Activated naive CD4-positive, alpha-beta T cell treated with Interleukin-2 at 50 U/mL for 16 hours (primary cell): ENCODE measurements at places on chromosomes 13 and 19.

- no peak for DNase-seq
These were observed 146.9 kb upstream of the SOX21 start for GRCh38 chr13:94859278-94859691.

DNA sequence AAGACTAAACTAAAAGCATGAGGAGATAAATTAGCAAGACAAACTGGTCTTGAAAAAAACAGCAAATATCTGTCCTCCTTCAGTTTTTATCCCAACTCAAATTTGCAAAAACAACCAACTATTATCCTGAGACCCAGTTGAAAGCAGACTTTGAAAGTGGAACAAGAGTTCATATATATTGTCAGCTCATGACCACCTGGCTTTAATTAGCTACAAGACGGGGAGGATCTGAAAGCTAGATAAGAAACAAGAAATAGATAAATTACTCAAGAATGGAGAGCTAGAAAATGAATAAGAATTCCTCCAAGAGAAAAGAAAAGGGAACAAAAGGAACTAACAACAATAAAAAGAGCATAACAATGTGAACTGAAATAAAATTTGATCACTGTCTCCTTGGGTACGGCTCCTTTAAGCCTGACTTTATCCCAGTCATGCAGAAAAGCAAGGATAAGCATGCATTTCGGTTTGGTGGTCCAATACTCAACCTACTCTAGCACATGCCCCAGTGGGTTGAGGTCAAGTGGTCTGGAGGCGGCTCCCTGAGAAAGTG lies 246.9 kb downstream of the DCLK1 start:
- DNase-seq: no peak

- DNase-seq: no peak
These were observed 22.9 kb downstream of the SLC7A1 start for GRCh38 chr13:29572575-29572974.

- DNase-seq: peak; percentile 72
These were observed 17.5 kb downstream of the KLF2 start for GRCh38 chr19:16342002-16342715.

GRCh38 chr13:24687611-24688010 lies 7.4 kb downstream of the ATP12A start:
- no peak for DNase-seq

DNA sequence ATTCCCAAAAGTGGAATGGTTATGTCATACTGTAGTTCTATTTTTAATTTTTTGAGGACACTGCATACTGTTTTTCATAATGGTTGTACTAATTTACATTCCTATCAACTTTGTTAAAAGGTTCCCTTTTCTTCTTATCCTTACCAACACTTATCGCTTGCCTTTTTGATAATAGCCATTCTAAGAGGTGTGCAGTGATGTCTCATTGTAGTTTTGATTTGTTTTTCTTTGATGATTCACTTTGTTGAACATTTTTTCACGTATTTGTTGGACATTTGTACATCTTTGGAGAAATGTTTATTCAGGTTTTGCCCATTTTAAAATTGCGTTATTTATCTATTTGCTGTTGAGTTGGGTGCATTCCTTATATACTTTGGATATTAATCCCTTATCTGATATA lies 188.8 kb upstream of the SPRY2 start:
- DNase-seq: no peak

DNA sequence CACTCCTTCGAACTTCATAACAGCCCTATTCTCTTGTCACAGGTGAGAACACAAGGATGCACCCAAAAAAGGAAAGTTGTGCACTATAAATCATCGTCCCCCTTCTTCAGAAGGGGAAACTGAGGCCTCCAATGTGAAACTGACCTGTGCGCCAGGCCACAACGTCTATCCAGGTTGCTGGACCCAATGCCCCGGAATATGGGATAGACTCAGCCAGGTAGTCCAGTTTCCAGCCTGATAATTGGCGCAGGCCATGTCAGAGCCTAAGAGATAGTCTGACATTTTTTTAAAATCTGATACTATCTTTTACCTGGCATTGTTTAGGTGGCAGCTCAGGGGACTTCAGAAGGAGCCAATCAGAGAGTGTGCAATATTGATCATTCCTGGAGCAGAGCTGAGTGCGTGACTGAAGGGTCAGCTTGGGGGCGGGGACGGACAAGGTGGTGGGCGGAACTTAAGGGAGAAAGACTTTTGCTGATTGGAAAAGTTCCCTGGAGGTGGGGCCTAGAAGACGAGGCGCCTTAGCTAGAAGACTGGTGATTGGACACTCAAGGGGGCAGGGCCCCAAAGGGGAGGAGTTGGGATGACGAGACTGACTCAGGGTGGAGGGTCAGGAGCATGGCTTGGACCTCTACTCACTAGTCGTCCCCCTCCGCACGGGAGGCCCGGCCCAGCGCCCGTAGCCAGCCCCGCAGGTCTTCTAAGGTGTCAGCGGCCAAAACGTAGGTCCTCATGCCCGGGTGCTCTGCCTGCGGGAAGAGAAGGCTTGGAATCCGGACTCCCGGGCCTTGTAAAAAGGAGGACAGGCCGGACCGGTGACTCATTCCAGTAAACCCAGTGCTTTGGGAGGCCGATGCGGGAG lies 8.5 kb downstream of the PLEKHA4 start:
- DNase-seq: no peak

- no peak for DNase-seq
These were observed 902 bp upstream of the CCDC106 start for GRCh38 chr19:55646889-55647731.

- DNase-seq: no peak
These were observed 542 bp downstream of the CACNG7 start for GRCh38 chr19:53909471-53910169.

- no peak for DNase-seq
These were observed 14.7 kb downstream of the ADGRE3 start for GRCh38 chr19:14659874-14660489.

DNA sequence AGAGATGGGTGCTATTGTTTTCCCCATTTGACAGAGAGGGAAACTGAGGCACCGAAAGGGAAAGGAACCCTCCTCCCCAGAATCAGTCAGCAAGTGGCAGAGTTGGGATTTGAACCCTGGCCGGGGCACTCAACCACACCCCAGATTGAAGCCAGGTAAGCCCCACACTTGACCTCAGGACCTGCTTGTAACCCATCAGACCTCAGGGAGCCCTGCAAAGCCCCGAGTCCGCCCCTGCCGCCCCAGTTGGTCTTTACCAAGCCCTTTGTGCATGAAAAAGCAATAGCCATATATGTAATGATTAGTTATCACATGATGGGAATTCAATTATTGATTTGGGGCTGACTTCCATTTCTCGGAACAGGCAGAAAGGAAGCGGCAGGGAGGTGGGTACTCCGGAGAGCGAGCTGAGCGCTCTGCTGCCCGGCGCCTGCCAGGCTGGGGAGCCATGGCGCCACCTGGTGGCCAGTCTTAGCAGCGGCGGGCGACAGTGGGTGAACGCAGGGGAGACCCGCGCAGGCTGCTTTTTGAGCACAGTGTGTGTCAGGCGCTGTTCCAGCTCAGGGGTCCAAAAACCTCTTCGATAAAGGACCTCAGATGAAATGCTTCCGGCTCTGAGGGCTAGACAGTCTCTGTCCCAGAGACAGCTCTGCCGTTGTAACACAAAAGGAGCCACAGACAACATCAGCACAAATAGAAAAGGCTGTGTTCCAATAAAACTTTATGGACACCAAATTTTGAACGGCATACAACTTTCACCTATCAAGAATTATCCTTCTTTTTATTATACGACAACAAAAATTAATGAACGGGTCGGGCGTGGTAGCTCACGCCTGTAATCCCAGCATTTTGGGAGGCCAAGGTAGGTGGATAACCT lies 82.9 kb upstream of the CACNA1A start:
- peak; percentile 85 for DNase-seq

- no peak for DNase-seq
These were observed 15.6 kb downstream of the EVI5L start for GRCh38 chr19:7845390-7846154.

DNA sequence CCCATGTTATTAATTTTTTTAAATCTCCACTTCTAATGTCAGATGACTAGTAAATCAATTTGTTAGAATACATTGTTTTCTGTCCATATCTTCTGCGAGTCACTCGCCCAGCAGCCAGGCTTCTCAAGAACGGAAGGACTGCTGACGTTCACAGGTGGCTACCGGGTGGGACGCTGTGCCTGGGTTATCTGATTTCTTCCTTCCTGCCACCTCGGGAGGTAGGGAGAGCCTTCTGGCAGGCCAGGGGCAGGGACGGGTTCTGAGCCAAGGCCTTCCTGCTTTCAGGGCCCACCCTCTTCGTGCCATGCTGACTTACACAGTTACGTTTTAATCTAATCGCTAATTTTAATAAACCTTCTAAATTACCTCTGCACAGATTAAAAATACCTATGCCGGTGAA lies 7.9 kb upstream of the C1QTNF9 start:
- DNase-seq: no peak

DNA sequence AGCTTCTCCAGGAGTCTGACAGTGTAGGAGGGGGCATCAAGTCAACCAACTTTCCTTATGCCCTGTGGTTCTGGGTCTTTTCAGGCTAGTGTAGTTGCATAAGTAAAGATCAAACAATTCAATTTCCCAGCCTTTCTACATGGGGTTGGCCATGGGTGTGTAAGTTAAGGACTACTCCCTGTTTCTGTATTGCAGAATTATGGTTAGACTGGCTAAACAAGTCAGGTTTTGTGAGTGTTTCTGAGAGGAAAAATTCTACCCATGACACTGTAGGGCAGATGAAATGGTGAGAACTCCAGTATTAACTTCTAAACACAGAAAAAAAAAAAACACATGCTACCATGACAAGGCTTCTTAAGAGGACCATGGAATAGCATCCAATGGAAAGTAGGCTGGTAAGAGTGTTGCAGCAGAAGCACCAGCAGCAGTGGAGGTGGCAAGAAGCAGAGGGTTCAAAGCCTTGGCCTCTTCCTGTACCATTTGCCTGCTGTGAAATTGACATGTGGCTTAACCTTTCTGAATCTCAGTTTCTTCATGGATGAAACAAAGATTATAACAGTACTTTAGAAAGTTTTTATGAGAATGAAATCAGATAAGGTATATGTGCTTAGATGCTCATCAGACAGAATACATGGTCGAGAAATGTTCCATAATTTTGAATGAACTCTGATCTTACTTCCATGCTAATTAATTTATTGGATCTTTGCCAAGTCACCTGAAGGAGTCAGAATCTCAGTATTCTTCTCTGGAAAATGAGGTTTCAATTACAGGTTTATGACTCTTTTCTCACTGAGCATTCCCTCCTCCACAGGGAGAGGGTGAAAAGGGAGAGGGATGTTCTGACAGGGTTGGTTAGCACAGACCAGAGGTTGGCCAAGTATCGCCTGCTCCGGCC lies 11.4 kb upstream of the SCEL start:
- no peak for DNase-seq
